Tracheal epithelial cell (primary cell): ENCODE measurements at places on chromosomes 4 and X. TPM values are rescaled to one million over a fixed set of nuclear protein-coding genes. Genes with fewer than 3 reads are reported as not detected.

ZNF630 gene
- total RNA-seq = 1.2 and 3.0 TPM in 2 replicates

NDP gene
- 0.48 TPM in 1 of 2 replicates, not detected in the other for total RNA-seq

GLRA2 gene
- total RNA-seq = 0.85 TPM in 1 of 2 replicates, not detected in the other

CXCL1 gene
- 2.6 and 92.1 TPM in 2 replicates for total RNA-seq

VCX gene
- total RNA-seq = not detected in 2 replicates

PASD1 gene
- total RNA-seq = not detected in 2 replicates

MXRA5 gene
- total RNA-seq = 0.85 and 1.7 TPM in 2 replicates

DHX15 gene
- total RNA-seq = 139 and 160 TPM in 2 replicates

DTHD1 gene
- total RNA-seq = 0.85 TPM in 1 of 2 replicates, not detected in the other

ARHGEF9 gene
- total RNA-seq = 7.2 and 7.5 TPM in 2 replicates

TKTL2 gene
- not detected in 2 replicates for total RNA-seq

USP11 gene
- 5.8 and 18.3 TPM in 2 replicates for total RNA-seq

ZNF732 gene
- total RNA-seq = 0.96 and 1.3 TPM in 2 replicates

MAGEC3 gene
- not detected in 2 replicates for total RNA-seq

NAP1L3 gene
- total RNA-seq = 0.24 TPM in 1 of 2 replicates, not detected in the other

ARHGAP24 gene
- 8.2 and 9.2 TPM in 2 replicates for total RNA-seq

ADAM29 gene
- total RNA-seq = not detected in 2 replicates

MAGT1 gene
- total RNA-seq = 70.8 and 86.3 TPM in 2 replicates

SOX3 gene
- total RNA-seq = not detected in 2 replicates

AFM gene
- not detected in 2 replicates for total RNA-seq

SLC6A14 gene
- total RNA-seq = 6.7 and 16.0 TPM in 2 replicates

CFP gene
- not detected in 2 replicates for total RNA-seq

KCNE5 gene
- total RNA-seq = 0.21 TPM in 1 of 2 replicates, not detected in the other

DCAF16 gene
- 19.2 and 21.7 TPM in 2 replicates for total RNA-seq

EDNRA gene
- total RNA-seq = 2.7 and 7.5 TPM in 2 replicates

MBTPS2 gene
- total RNA-seq = 4.6 and 8.3 TPM in 2 replicates

FDCSP gene
- total RNA-seq = not detected in 2 replicates

HUWE1 gene
- 61.8 and 64.1 TPM in 2 replicates for total RNA-seq

C4orf51 gene
- not detected in 2 replicates for total RNA-seq

PRR32 gene
- total RNA-seq = not detected in 2 replicates

MAGEC1 gene
- not detected in 2 replicates for total RNA-seq

PWWP3B gene
- total RNA-seq = under 0.01 and 0.24 TPM in 2 replicates

KLB gene
- under 0.01 TPM in 1 of 2 replicates, not detected in the other for total RNA-seq

ADGRL3 gene
- total RNA-seq = under 0.01 TPM in 1 of 2 replicates, not detected in the other

ZFP42 gene
- total RNA-seq = 3.6 TPM in 1 of 2 replicates, not detected in the other

GLOD5 gene
- total RNA-seq = not detected in 2 replicates

EIF2S3 gene
- 279 and 282 TPM in 2 replicates for total RNA-seq

SLC49A3 gene
- 0.21 and 0.96 TPM in 2 replicates for total RNA-seq

TRIM61 gene
- total RNA-seq = under 0.01 and 0.64 TPM in 2 replicates

CACNA1F gene
- 0.21 TPM in 1 of 2 replicates, not detected in the other for total RNA-seq

MAGEB4 gene
- not detected in 2 replicates for total RNA-seq

SYTL5 gene
- total RNA-seq = 0.48 and 3.6 TPM in 2 replicates

MAPK10 gene
- 2.2 and 7.0 TPM in 2 replicates for total RNA-seq

OPHN1 gene
- 3.0 and 4.8 TPM in 2 replicates for total RNA-seq

TRAPPC2 gene
- total RNA-seq = 15.4 and 19.4 TPM in 2 replicates

CXCL13 gene
- total RNA-seq = not detected in 2 replicates

SLC10A4 gene
- total RNA-seq = 0.21 TPM in 1 of 2 replicates, not detected in the other

ARHGEF38 gene
- 0.72 TPM in 1 of 2 replicates, not detected in the other for total RNA-seq
